ENCODE measurements at places on chromosomes 6 and 20.

- DNase-seq, result no peak
- no peak overlapping the region for H3K4me3 ChIP-seq
- no peak overlapping the region for H3K27ac ChIP-seq
- no peaks in the 10 kb centered on the region for H3K27me3 ChIP-seq
Observed at GRCh38 chr20:3751305-3751674, 16.3 kb downstream of the ADISSP start.

DNA sequence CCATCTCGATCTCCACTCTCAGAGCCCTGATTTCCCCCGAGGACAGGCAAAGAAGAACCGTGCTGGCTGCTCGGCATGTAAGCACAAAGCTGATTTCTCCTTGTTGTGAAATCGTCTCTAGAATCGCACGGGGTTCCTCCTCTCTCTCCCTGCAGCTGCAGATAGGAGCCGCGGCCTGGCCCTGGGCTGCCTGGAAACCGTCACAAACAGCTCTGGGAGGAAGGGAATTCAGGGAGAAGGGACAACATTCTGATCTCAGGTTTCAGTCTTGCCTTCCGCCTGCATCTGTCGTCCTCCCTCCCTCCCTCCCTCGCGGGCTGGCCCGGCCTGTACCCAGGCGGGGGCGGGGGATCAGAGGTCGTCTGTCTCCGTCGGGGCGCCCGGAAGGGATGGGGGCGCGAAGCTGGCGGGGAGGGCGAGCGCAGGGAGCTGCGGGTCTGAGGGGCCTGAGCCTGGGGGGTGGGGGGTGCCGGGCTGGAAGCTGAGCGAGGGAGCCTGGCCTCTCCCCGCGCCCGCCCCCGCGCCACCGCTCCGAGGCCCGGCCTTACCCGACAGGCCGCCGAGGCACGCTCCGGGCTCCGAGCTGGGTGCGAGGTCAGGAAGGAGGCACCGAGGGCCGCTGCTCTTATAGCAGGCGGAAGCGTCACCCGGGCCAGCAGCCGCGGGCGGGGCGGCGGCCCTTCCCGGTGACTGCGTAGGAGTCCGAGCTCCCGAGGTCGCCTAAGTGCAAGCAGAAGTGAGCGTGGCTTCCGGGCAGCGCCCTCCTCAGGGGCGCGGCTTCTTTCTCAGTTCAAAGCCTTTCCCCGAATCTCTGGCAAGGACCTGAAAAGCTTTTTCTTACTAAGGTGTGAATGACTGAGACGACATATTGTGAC is at the start of gene SERPINB1:
Gene SERPINB1, minus strand, starts transcription at position 600 of the 875 bp plus-strand sequence. CDS start 1,277 bp downstream, outside the sequence.
- H3K27ac ChIP-seq, result peak within 1 kb of the TSS; percentile 97
- H3K4me3 ChIP-seq, result peak within 1 kb of the TSS; percentile 64
- H3K36me3 ChIP-seq, result peaks cover 21% of the 10 kb centered on the region
- peak; percentile 87 for DNase-seq
- peaks cover 55% of the 10 kb centered on the region for H3K4me1 ChIP-seq

DNA sequence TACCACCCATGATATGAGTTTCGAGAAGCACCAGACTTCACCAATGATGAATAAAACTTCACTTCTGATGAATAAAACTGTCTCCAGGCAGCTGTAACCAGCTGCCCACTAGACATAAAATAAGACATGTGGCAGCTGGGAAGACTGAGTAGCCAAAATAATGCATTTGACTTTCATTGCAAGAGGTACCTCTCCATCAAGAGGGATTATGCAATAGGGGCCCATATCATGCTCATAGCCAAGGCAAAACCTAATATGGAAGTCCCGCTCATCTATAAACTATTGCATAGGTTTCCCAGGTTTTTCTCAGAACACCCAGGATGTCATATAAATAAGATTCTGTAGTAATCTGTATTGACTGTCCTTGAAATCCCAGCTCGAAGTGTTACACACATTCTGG is 155.5 kb downstream of the SIM1 start:
- no peak for DNase-seq
- peaks cover 7% of the 10 kb centered on the region for H3K4me1 ChIP-seq
- H3K36me3 ChIP-seq, result no peaks in the 10 kb centered on the region
- H3K4me3 ChIP-seq, result no peak overlapping the region

- DNase-seq, result no peak
- no peaks in the 10 kb centered on the region for H3K36me3 ChIP-seq
- no peaks in the 10 kb centered on the region for H3K4me1 ChIP-seq
- H3K27me3 ChIP-seq, result no peaks in the 10 kb centered on the region
- no peak overlapping the region for H3K27ac ChIP-seq
Observed at GRCh38 chr6:34940030-34940434, 51.0 kb downstream of the ANKS1A start.

DNA sequence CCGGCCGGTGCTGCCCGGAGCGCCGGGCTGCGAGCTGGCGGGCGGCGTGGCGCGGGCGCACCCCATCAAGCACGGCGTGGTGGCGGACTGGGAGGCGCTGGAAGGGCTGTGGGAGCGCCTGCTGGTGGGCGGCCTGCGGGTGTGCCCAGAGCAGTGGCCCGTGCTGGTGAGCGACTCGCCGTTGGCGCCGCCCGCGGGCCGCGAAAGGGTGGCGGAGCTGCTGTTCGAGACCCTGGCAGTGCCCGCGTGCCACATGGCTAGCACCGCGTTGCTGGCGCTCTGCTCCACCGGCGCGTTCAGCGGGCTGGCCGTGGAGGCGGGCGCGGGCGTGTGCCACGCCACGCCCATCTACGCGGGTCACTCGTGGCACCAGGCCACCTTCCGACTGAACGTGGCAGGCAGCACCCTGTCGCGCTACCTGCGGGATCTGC is 517 bp downstream of the ACTL10 start:
- peak overlapping the region; percentile 62 for H3K4me3 ChIP-seq
- H3K36me3 ChIP-seq, result 0 out of 2 replicates have a peak, but pooled peaks cover 6% of the 10 kb centered on the region
- peaks cover 38% of the 10 kb centered on the region for H3K4me1 ChIP-seq

GRCh38 chr6:34556493-34556892 is 364 bp upstream of the SPDEF start:
- H3K36me3 ChIP-seq, result no peaks in the 10 kb centered on the region
- no peak for DNase-seq
- peak overlapping the region; percentile 50 for H3K4me3 ChIP-seq
- peaks cover 47% of the 10 kb centered on the region for H3K4me1 ChIP-seq
